ENCODE measurements at places on chromosomes 11 and 22.

GRCh38 chr11:74604311-74604710 is 11.9 kb downstream of the POLD3 start:
- no peak for DNase-seq

DNA sequence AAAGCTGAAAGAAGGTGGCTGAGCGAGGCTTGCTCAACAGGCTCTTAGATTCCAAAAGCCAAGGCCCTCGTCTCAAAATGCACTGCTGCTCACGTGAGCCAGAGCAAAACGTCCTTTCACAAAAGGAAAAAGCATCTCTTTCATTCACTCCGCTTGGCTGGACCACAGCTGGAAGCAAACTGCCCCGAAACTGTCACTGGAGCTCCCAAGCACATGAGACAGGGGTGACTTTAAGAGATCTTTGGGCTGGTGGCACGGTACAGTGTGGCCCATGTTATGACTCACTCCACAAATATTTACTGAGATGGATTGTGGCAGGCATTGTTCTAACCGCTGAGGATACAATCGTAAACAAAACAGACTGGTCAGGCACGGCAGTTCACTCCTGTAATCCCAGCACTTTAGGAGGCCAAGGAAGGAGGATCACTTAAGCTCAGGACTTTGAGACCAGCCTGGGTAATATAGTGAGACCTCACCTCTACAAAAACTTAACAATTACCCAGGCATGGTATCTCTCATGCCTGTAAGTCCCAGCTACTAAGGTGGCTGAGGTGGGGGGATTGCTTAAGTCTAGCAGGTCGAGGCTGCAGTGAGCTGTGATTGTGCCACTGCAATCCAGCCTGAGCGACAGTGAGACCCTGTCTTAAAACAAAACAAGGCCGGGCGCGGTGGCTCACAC is 3.6 kb downstream of the PLA2G6 start:
- peak; percentile 90 for DNase-seq

- no peak for DNase-seq
Observed at GRCh38 chr11:63769042-63769713, 603 bp upstream of the ZFTA start.

GRCh38 chr11:17979770-17980371 is 33.0 kb downstream of the SERGEF start:
- DNase-seq: peak; percentile 78

GRCh38 chr11:118653684-118654390 is 25.6 kb downstream of the TREH start:
- no peak for DNase-seq

DNA sequence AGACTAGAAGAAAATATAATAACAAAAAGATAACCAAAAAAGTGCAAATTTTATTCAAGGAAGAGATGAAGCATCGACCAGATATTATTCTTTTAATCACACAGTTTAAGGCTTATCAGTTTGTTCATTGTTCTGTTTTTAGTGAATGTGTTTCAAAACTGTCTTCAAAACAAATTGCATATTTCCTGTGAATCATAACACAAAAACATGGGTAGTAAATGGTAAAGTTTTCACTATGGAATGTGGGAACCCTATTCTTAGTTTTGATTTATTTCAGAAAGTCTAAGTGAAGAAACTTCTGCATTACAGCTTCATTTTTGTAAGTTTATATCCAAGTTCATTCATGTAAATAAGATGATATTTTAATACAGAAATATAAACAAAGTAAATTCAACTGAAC is 207.6 kb upstream of the LUZP2 start:
- no peak for DNase-seq

GRCh38 chr22:45742866-45743450 is 71.3 kb downstream of the ATXN10 start:
- DNase-seq: no peak

- peak; percentile 82 for DNase-seq
Observed at GRCh38 chr22:46827136-46827780, 64.8 kb downstream of the TBC1D22A start.

- no peak for DNase-seq
Observed at GRCh38 chr11:538431-539051, 1.2 kb downstream of the LRRC56 start.

DNA sequence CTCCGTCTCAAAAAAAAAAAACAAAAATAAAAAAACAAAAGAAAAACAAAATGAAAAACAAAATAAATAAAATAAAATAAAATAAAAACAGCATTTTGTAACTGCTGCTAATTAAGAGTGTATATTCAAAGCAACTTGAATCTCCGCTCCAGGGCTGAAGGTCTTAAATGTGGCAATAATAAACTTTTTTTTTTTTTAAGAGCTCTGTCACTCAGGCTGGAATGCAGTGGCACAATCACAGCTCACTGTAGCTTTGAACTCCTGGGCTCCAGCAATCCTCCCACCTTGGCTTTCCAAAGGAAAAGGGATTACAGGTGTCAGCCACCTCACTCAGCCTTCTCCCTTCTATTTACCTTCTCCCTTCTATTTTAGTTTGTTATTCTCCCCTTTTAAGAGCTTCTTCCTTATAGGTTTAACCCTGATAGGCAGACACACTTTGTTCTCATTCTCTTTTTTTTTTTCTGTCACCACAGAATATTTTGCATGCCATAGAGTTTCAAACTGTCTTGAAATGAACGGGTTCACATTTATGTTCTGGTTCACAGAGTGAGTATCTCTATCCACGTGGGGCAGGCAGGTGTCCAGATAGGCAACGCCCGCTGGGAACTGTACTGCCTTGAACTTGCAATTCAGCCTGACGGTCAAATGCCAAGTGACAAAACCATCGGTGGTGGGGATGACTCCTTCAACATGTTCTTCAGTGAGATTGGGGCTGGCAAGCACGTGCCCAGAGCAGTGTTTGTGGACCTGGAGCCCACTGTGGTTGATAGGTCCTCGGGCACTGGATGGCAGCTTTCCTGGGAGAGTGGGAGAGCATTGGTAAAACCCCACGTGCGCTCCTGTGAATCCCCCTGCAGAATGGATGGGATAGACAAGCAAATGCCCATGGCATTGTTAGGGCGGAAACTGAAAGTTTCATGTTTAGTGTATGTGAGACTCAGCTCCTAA is 19.4 kb downstream of the LRRC74B start:
- no peak for DNase-seq

GRCh38 chr22:26127126-26127525 is 42.1 kb upstream of the SEZ6L start:
- DNase-seq: no peak

DNA sequence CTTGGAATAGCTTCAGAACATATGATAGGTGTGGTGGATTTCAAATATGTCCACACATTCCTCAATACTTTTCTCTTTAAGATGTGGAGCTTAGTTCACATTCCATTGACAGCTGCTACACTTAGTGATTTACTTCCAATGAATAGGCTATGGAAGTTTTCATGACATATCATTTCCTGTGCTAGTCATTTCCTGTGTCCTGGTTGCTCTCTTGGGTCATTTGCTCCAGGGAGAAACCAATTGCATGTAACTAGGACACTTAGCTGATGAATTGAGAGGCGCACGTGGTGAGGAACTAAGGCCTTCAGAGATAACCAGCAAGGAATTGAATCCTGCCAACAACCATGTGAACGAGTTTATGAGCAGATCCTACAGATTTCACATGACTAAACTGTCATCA is 120.9 kb downstream of the SLC17A6 start:
- DNase-seq: no peak

GRCh38 chr22:47344414-47344813 is 582.0 kb downstream of the TBC1D22A start:
- DNase-seq: no peak

- no peak for DNase-seq
Observed at GRCh38 chr22:40486962-40487602, 116.7 kb downstream of the SGSM3 start.

DNA sequence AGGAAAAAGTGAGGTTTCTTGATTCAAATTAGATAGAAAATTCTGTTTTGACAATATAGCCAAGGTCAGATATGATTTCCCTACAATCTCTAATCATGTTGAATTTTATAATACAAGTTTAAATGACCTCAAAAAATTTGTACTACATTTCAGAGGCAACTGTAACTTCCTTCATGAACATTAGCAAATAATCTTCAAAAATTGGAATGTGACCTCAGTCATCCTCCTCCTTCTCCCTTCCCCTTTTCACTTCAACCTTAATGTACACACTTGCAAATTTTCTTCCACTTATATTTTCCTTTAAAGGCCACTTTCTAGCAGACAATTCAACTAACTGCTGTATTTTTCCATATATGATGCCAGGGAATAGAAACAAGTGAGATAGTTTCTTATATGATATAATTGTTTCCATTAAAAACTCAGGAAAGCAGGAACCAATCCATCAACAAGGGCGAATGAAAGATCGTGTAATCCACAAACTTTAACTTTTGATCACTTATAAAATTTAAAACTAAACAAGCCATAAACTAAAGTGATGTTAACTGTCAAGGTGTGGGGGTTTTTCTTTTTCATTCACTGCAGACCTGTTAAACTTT is 60.3 kb downstream of the MAML2 start:
- DNase-seq: no peak

DNA sequence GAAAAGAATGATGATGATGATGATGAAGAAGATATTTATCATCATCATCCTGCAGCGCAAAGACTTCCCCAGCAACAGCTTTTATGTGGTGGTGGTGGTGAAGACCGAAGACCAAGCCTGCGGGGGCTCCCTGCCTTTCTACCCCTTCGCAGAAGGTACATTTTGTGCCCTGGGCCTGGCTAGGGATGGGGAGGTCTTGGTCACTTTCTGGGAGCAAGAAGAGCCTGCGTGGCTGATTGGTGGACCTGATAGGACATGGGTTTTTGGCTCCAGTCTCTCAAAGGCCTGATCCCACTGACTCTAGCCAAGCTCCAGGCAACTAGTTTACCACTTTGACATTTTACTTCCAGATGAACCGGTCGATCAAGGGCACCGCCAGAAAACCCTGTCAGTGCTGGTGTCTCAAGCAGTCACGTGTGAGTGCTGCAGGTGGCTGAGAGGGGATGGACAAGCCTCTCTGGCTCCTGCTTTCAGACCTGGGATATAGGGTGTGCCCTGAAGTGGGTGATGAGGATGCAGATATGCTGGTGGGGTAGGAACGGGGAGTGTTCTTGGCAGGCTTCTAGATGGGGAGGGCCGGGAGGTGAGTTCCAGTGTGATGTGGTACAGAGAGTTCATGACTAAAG is 5.3 kb downstream of the SIDT2 start:
- DNase-seq: no peak

DNA sequence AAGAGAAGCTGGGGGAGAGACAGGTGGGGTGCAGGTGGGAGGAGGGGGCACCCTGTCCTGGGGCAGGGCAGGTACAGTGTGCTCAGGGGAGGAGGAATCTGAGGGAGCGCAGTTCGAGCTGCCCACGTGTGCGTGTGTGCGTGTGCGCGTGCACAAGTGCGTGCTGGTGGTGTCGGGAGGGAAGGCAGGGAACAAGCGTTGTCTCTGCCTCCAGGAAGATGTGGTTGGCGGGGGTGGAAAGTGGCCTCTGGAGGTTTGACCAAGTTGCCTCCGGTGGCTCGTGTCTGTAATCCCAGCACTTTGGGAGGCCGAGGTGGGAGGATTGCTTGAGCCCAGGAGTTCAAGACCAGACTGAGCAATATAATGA is 49.9 kb upstream of the THY1 start:
- DNase-seq: no peak

DNA sequence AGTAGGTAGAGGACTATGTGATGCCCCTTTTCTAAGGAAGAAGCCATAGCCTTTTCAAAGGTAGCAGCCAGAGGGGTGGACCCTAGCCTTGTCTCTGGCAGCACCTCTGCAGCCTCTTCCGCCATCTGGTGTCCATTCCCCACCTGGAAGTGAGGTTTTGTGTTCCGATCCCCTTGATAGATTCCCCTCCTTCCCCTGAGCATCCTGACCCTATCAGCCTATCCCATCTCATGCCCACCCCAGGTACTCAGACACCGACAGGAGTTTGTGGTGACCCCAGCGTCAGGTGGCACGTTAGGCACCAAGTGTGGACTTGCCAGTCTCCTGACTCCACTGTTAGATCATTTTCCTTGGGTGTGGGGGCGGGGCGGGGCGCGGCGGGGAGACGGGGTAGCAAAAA is 398 bp upstream of the FAM89B start:
- DNase-seq: peak; percentile 78

GRCh38 chr22:30516273-30516672 is 10.8 kb upstream of the SEC14L4 start:
- DNase-seq: no peak

- peak; percentile 59 for DNase-seq
Observed at GRCh38 chr11:107792049-107792443, 66.5 kb downstream of the SLC35F2 start.

DNA sequence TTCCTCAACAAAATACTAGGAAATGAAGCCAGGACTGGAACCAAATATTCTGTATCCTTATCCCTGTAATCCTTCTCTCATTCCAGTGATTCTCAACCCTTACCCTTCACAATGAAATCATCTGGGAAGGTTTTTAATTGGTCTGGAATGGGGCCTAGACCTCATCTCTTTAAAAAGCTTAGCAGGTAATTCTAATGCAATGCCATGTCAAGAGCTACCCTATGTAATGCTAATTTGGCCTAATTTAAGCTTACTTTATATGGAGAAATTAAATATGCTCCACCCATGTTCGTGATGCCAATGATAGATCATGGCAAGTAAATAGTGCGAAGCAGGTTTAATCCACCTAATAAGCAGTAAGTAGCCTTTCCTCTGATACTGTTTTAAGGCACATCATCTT is 101.7 kb downstream of the SGSM3 start:
- DNase-seq: no peak

- DNase-seq: no peak
Observed at GRCh38 chr22:27210111-27210730, 552.8 kb downstream of the MIAT start.

- peak; percentile 92 for DNase-seq
Observed at GRCh38 chr22:41699264-41700107, at the start of gene MEI1. MEI1 (plus strand) TSS chr22:41699503; CDS start chr22:41699539, 36 bp downstream.

- DNase-seq: no peak
Observed at GRCh38 chr11:20211691-20212090, 51.4 kb upstream of the DBX1 start.

DNA sequence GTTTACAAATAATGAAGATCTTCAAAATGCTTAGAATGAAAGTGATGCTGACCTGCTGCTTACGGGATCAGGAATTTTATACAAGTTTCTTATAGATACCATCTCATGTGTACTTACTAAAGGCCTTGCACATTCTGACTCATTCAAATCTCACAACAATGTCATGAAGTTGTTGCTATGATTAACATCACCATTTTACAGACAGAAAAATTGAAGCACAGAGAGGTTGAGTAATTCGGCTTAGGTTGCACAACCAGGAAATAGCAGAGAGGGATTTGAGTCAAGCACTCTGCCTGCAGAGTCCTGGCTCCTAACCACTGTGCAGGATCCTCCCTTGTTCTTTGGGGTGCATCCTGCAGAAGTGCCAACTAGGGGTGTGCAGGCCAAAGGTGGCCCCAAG is 471.9 kb downstream of the MIAT start:
- no peak for DNase-seq

DNA sequence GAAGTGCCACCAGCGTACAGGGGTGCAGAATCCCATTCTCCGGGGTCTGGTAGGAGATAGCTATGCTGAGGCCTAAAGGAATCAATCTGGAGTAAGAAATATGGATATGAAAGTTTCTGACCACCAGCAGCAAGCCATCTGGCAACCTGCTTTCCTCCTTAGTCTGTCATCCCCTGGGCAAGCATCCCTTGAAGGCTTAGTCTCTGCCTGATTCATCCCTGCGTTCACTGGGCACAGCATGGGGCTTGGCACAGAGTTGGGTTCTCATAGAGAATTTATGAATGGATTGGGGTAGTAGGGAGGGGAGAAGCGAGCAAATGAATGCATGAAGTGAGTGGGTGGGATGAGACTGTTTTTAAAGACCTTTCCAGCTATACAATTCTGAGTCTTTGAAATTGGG is 85.8 kb upstream of the NARS2 start:
- DNase-seq: no peak

GRCh38 chr11:85170184-85170583 is 457.0 kb downstream of the DLG2 start:
- peak; percentile 43 for DNase-seq

GRCh38 chr22:37801946-37802309 is 5.8 kb upstream of the GCAT start:
- no peak for DNase-seq

Measured in ELF-1 (cell line).